NCI-H1694 (cell line): ENCODE measurements at places on chromosomes 7 and 10.

DNA sequence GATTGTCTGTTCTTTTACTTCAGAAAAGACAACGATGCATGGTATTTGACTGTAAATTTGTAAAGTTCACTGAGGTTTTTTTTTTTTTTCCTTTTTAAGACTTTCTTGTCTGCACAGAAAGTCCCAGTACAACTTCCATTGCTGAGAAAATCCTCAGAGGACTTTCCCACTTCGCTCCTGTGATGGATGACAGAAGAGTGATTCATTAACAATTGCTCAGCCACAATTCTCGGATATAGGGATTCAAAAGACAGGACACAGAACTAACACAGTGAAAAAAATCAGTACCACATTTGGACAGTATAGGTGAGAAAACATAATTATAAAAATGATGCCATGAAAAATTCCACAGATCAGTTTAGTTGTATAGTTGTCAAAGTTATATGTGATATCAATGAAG lies 48.0 kb downstream of the SEC23IP start:
- DNase-seq: no peak

GRCh38 chr7:2048006-2048405 lies 184.7 kb downstream of the MAD1L1 start:
- no peak for DNase-seq

- no peak for DNase-seq
Measured at GRCh38 chr7:99792967-99793366, 9.0 kb upstream of the CYP3A4 start.

- DNase-seq: no peak
Measured at GRCh38 chr10:62831346-62831745, 15.2 kb upstream of the EGR2 start.

DNA sequence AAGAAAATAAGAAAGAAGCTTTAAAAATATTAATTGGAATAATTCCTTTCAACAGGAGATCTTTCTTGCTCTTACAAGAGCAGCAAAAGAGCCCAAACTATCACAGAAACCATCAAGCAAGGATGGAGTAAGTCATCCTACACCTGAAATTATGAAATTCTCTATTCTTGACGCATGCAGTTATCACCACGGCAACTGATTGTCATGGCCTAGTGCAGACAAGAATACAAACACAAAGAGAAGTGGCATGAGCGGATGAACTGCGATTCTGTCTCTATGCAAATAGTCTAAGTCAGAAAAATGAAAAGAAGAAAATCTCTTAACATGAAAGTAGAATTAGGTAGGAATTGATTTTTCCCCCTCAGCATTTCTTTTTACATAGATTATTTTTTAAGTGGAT lies 54.8 kb upstream of the SLC35B4 start:
- no peak for DNase-seq

DNA sequence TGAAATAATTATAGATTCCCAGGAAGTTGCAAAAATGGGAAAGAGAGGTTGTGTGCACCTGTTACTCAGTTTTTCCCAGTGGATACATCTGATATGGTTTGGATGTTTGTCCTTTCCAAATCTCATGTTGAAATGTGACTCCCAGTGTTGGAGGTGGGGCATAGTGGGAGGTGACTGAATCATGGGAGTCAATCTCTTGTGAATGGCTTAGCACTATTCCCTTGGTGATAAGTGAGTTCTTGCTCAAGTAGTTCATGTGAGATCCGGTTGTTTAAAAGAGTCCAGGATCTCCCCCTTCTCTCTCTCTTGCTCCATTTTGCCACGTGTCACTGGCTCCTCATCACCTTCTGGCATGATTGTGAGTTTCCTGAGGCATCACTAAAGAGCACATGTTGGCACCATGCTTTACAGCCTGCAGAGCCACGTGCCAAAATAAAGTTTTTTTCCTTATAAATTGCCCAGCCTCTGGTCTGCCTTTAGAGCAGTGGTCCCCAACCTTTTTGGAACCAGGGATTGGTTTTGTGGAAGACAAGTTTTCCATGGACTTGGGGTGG lies 149.2 kb downstream of the RAMP3 start:
- no peak for DNase-seq

DNA sequence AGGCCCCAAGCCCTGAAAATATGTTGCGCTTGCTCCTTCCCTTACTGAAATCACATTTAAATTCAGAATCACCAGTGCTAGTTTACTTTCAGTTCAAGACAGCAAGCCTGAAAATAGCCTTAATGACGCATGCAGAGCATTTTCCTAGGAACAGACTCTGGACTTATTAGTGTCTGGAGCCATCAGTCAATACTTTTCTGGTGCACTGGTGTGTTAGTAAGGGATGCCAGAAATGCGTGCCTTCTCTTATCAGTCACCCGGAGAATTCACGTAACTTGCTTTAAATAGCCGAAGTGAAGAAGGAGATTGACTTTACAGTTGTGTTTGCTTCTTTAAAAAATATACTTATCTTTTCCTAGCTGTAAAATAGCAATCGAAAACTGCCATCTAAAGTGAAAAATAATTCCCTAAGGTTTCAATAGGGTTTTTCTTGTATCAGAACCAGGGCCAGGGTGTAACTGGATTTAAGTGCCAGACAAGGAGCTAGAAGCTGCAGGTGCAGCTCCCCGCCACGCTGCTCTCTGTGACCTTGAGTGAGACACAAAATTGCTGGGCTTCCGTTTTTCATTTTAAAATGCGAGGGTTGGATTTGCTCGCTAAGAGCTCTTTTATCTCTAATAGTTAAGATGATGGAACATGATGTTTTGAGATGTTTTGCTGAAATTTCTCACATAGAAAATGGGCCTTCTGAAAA lies 177.8 kb downstream of the NSUN6 start:
- no peak for DNase-seq

DNA sequence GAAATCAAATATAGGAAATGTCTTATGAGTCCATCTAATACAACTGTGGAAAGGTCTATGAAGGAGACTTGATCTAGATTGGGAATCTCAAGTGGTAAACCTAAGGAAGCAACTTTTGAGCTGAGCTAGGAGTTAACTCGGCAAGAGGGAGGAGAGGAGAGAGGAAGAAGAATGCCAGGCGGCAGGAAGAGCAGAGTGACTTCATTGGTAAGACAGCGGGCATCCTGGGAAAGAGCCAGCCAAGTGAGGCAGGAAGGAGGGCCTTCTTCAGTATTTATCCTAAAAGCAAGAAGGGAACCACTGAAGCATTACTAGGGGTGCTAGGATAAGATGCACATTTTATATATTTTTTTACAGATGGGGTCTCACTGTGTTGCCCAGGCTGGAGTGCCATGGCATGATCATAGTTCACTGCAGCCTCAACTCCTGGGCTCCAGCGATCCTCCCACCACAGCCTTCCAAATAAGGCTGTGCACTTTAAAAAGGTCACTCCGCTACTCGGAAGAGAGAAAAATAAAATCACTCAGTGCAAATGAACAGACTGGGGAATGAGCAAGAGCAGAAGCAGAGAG lies 2.0 kb downstream of the BCL7B start:
- no peak for DNase-seq

DNA sequence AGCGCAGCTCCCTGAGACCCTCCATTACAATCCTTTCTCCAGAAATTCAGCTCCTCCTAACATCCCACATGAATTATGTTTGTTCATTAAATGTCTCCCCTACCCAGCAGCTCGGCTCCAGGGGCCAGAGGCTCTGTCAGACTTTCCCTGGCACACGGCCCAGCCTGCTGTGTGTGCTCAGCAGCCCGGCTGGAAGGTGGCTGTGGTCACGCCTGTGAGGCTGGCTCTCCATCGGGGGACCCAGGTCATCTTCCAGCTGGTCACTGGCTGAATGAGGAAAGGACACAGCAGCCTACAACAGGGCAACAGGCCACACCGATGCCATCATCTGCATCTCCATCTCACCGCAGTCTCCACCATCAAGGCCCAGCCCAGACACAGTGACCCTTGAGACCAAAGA lies 219.8 kb downstream of the MAD1L1 start:
- peak; percentile 65 for DNase-seq

DNA sequence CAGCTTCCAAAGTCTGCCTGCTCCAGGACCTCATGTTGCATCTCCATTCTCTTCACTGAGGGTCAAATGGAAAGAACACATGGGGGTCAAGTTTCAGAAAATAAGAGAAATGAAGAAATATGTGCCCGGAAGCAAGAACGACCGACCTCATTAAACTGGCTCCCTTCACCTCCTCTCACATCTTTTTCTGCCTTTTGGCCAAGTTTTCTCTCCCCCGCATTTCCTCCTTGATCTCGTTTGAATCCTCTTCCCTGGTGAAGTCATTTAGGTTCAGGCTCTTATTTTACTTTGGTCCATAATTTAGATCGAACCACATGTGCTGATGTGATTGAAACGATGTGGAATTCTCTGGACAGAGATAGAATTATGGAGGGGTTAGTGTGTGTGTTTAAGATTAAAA lies 44.2 kb downstream of the EGFR start:
- no peak for DNase-seq

DNA sequence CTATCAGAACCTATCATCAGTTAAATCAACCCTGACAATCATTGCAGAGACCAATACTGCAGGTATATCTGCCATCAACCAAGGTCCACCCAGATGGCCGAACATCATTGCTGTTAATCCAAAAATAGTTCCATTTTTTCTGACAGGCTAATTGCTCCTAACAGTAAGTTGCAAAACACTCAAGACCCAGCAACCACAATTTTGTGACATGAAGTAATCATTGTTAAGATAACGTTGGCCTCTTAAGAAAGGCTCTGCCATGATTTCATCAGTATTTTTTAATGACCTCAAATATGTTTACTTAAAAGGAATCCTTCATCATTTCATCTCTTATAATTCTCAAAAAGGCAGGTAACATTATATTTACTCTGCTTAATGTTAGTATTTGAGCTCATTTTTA lies 553.4 kb upstream of the POM121L12 start:
- DNase-seq: no peak

GRCh38 chr7:66630531-66630930 lies 1.9 kb downstream of the KCTD7 start:
- DNase-seq: no peak

- no peak for DNase-seq
Measured at GRCh38 chr7:117269417-117269816, 53.4 kb downstream of the WNT2 start.

DNA sequence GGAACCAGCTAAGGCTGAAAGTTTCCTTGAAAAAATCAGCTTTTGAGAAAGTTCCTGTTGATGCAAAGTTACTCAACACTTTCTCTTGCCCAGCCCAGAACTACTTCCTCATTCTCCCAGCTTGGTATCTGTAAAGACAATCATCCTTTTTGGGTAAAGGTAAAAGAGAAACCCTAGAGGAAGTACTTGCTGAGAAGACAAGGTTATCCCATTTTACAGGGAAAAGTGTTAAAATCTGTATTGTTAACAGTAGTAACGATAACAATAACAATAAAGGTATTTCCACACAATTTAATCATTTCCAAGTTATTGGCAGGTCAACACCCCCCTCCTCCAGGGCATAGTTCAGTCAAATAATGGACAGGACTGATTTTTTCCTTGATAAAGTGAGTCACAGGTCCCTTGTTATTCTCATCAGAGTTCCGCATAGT lies 2.4 kb downstream of the ALOX5 start:
- DNase-seq: no peak

- no peak for DNase-seq
Measured at GRCh38 chr10:113213035-113213434, 263.0 kb downstream of the TCF7L2 start.

DNA sequence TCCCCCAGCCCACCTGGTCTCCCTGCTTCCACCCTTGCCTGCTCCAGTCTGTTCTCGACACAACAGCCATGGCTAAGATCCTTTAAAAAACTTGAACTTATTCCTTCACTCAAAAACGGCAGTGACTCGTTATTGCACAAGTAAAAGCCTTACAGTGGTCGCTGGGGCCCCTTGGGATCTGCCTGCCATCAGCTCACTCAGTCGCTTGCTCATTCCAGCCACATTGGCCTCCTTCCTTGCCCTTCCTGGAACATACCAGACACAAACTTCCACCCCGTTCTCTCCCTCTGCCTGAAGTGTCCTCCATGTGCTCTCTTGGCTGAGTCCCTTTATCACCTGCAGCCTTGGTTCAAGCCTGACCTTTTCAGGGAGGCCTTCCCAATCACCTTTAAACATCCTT lies 4.7 kb downstream of the CCNY start:
- no peak for DNase-seq

- DNase-seq: no peak
Measured at GRCh38 chr10:2301227-2301626, 563.9 kb upstream of the ADARB2 start.

GRCh38 chr7:18948521-18948920 lies 168.9 kb downstream of the TWIST1 start:
- no peak for DNase-seq

- no peak for DNase-seq
Measured at GRCh38 chr7:91137788-91138368, 126.4 kb upstream of the FZD1 start.

DNA sequence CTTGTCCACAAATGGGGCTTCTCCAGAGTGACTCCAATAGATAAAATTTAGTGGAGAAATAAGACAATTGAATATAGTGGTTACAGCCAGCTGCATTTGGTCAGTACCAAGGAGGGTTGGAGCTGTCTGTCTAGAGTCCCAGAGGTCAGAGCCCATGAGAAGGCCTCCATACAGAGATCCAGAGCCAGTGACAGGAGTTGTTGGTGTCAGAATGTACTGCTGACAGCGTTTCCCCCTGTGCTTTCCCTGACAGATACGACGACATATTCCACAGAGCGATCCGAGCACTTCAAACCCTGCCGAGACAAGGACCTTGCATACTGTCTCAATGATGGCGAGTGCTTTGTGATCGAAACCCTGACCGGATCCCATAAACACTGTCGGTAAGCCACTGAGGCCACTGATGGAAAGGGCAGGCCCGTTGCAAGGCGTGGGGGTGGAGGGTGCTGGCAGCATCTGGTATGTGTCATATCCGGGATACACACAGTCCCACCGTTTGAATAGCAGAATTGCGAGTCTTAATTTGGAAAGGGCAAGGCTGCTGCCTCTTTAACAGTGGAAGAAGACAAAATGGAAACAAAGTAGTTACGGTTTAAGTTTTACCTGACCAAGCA lies 483.6 kb downstream of the NRG3 start:
- no peak for DNase-seq

DNA sequence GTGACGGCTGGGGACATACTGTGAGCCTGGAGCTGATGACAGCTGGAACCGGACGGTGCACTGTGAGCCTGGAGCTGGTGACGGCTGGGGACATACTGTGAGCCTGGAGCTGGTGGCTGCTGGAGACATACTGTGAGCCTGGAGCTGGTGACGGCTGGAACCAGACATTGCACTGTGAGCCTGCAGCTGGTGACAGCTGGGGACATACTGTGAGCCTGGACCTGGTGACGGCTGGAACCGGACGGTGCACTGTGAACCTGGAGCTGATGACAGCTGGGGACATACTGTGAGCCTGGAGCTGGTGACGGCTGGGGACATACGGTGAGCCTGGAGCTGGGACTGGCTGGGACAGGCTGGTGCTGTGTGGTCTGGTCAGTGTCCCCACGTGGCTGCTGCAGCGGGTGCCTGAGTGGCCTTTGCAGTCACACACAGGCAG lies 47.9 kb downstream of the PTPRN2 start:
- no peak for DNase-seq

DNA sequence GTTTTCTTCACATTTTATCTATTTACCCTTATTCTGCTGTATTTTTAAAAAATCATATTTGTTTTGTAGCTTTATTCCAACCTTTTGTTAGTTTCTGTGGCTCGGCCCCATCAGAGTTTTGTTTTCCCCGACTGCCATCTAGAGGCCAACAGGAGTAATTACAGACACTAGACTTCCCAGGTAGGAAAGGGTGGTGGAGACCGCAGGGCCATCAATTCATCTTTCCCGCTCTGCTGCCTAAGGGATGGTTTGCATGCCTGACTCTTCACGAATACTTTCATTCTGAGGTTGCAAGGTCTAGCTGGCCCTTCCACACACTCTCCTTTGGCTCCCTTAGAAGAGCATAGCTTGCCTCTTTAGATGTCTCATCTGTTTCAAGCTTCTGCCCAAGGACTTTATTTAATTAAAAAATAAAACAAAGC lies 38.3 kb downstream of the LYZL2 start:
- peak; percentile 7 for DNase-seq

- no peak for DNase-seq
Measured at GRCh38 chr10:52923520-52923919, 150.9 kb upstream of the MBL2 start.
